D341Med (cell line): ENCODE measurements at places on chromosomes 5 and 9.

DNA sequence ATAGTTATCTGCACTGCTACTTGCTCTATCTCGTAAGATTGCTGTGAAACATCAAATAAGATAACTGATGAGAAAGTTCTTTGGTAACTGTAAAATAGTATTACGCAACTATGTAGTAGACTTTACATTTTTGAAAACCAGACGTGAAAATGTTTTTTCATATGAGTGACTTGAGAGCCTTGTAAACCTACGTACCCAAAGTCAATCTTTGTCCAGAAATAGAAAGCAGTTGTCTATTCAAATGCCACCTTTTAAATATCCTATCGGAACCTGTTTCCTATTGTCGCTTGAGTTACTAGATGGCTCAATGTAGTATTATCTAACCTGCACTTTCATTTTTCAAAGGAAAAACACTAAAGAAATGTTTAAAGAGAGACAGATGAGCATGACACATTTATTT lies 1.6 kb downstream of the FNIP1 start:
- DNase-seq = no peak

GRCh38 chr9:79700607-79701360 lies 129.0 kb downstream of the TLE4 start:
- DNase-seq = no peak

- no peak for DNase-seq
These were observed 538.7 kb downstream of the PDE4D start for GRCh38 chr5:59354811-59355210.

- DNase-seq = no peak
These were observed 12.6 kb upstream of the TNIP1 start for GRCh38 chr5:151093476-151093889.

DNA sequence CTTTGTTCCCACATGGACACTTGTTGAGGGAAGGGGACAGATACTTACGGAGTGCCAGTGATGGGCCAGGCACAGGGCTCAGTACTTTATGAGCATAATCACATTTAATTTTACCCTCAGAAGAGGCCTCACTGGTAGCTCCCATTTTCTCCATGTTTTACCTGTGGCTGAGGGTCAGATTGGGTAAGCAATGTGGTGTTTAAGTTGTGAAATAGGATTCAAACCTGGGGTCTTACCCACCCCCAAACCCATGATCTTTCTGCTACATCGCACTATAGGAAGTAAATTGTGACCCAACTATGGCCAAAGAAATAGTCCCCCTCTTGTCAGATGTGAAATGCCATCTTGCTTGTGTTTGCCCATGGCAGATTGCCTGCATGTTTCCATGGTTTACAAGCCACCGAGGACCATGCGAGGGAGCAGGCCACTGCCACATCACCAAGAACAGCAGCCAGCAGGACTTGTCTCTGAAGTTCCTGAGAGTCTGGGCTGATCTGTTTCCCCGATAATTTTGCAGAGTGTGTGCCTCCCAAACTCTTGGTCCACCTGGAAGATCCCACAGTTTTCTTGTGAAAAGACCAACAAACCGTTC lies 95.4 kb downstream of the MACROH2A1 start:
- DNase-seq = no peak

DNA sequence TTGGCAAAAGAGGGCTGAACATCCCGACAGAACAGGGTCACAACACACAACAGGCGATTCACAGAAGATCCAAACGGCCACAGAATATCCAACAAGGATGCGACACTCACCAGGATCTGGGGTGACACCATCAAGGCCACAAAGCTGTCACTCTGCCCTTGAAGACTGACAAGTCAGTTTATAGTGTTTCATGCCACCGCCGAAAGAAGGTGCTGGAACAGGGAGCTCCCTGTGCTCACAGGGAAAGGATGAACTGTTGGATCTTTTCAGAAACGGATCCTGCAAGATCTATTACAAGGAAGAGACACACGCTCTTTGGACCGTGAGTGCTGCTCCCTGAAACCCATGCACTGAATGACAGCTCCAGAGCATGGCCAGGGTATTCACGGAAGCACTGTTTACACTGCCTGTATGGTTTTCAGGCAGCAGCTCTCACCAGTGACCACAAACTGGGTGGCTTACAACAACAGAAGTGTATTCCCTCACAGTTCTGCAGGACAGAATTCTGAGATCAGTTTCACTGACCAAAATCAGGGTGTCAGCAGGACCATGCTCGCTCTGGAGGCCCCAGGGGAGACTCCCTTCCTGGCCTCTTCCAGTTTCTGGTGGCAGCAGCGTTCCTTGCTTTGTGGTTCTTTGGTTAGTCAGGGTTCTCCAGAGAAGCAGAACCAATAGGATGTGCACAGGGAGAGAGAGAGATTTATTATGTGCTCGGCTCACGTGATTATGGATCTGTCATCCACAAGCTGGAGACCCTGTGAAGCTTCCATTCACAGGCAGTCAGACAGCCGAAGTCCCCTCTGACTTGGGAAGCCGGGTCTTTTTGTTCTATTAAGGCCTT lies 52.8 kb downstream of the SEMA4D start:
- DNase-seq = no peak

GRCh38 chr5:160618286-160618685 lies 196.6 kb downstream of the PTTG1 start:
- no peak for DNase-seq

DNA sequence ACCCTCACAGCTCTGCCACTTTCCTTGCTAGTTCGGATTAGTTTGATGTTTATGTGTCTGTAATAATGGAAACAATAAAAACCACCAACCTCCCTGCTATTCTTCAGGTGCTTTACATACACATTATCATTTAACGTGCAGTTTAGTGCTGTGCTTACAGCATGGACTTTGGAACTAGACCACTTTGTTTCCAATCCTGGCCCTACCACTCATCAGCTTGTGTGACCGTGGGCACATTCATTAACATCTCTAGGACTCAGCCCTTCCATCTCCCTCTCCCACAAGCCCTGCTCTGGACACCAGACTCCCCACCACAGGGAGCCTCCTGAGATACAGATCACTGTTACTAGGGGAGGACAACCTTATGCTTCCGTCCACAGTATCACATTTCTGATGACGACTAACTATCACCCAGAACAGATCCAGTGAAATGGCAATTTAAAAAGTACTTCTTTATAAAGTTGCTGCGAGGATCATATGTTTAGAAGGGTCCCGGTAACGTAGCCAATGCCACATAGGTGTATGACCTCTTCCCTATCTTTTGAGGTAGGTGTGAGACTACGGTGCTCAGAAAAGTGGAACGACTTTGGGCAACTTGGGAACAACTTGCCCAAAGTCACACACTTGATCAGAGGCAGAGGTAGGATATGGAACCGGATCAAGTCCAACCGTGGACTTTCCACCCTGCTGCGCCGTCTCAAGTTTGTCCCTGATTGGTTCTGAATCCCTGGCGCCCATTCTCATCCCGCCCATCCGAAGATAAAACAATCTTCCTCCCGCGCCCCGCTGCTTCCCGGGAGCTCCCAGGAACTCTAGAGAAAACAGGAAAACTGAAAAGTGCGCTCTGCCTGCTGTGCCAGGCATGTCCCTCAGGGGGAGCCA lies 132.4 kb upstream of the NIPBL start:
- no peak for DNase-seq
